ENCODE measurements at places on chromosomes 7 and 10. TPM values are rescaled to one million over a fixed set of nuclear protein-coding genes. Genes with fewer than 3 reads are reported as not detected.

Gene COL13A1
- total RNA-seq = 11.8 TPM

Gene EIF3A
- total RNA-seq = 69.8 TPM

Gene COBL
- 31.4 TPM for total RNA-seq

Gene GRID2IP
- total RNA-seq = not detected

Gene SORCS1
- total RNA-seq = 1.6 TPM

Gene PLOD3
- 35.9 TPM for total RNA-seq

GRCh38 chr7:90660819-90661218 is 64.7 kb downstream of the CDK14 start:
- no peak for DNase-seq

DNA sequence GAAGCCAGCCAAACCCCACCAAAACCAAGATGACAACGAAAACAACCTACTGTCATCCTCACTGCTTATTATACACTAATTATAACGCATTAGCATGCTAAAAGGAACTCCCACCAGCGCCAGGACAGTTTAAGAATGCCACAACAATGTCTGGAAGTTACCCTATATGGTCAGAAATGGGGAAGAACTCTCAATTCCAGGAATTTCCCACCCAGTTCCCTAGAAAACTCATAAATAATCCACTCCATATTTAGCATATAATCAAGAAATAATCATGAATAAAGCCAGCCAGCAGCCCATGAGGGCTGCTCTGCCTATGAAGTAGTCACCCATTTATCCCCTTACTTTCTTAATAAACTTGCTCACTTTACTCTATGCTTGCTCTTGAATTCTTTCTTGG is 20.8 kb downstream of the MICU1 start:
- DNase-seq = no peak

GRCh38 chr10:131264110-131264788 is 47.3 kb downstream of the TCERG1L start:
- DNase-seq = no peak

DNA sequence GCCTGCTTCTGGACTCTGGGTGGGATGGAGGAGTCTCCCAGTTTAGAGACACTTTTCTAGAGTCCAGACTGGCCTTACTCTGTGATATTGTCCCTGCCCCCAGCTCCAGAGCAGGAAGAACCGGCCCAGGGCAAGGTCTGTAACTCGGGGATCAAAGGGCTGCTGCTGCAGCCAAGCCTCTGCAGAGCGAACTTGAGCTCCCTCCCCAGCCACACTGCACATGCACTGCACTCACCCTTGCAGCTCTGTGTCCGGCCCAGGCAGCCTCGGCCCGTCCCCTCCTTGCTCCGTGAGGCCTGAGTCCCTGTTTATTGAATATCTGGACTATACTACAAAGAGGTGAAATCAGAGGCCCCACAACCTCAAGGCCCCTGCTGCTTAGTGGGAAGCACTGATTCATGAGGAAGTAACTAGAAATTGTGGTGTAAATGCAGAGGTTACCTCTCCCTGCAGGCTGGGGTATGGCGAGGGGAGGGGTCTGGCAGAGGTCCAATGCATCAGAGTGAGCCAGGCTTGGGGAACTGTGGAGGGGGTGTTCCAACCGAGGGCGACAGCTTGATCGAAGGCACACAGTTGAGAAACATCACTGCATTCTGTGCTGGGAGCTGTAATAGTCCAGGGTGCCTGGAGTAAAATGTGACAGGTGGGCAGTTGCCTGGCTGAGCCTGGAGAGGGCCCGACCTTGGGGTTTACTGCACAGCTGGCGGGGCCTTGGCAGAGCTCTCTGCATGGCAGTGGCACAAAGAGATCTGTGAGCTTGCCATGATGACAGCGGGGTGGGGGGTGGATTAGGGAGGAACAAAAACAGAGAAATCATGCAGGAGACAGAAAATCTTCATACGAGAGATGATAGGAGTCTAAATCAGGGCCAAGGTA is 49.1 kb downstream of the AOC1 start:
- no peak for DNase-seq

GRCh38 chr10:17586821-17587234 is 30.3 kb downstream of the HACD1 start:
- DNase-seq = no peak

GRCh38 chr10:124998624-124999291 is 56.8 kb downstream of the ZRANB1 start:
- peak; percentile 57 for DNase-seq
